ENCODE measurements at places on chromosomes 5 and 9.

DNA sequence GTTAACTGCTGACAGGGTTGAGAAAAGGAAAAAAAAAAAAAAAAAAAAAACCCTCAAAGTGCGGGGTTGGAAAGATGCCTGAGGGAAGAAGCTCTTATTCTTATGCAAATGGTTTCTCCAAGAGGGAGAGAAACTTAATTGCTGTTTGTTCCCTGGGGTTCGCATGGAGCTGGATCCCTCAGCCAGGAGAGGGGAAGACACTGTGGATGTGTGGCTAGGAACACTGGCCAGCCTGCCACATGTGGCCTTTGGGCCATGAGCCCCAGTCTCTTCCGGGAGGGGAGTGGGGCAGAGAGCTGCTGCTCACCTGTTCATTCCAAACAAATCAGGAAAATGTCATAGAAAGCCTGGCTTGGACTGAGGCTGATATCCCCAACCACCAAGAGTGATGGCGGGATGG lies 9.4 kb upstream of the SCGB3A2 start:
- DNase-seq: no peak

DNA sequence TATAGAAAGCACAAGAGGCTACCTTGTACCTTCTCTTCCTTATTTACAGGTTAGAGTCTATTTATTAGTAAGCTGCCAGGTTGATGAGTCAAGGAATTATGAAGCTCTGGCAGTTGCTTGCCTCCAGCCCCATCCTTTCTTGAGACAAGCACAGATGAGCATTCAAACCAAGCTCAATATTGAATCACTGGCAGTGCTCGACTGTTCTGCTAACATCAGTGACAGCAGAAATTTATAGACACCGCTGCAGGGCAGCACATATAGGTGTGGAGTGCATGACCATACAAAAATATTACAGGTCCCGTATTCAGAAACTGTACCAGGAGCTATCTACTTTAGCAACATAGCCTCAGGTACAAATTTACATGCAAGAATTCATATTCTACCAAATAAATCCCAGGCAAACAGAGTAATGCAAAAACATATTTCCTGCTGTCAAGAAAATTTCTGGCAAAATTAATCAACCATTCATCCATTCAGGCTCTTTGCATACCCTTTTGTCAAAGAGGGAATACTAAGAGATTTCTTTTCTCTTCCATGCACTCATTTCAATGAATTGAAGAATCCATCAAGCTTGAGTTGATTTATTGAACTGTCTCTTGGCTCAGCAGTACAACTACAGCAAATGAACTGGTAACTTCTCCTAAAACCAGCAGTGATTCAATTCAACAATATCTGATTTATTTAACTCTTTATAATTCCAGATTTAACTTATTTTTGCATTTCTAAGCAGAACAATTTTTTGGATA lies 26.9 kb upstream of the PCA3 start:
- DNase-seq: no peak

DNA sequence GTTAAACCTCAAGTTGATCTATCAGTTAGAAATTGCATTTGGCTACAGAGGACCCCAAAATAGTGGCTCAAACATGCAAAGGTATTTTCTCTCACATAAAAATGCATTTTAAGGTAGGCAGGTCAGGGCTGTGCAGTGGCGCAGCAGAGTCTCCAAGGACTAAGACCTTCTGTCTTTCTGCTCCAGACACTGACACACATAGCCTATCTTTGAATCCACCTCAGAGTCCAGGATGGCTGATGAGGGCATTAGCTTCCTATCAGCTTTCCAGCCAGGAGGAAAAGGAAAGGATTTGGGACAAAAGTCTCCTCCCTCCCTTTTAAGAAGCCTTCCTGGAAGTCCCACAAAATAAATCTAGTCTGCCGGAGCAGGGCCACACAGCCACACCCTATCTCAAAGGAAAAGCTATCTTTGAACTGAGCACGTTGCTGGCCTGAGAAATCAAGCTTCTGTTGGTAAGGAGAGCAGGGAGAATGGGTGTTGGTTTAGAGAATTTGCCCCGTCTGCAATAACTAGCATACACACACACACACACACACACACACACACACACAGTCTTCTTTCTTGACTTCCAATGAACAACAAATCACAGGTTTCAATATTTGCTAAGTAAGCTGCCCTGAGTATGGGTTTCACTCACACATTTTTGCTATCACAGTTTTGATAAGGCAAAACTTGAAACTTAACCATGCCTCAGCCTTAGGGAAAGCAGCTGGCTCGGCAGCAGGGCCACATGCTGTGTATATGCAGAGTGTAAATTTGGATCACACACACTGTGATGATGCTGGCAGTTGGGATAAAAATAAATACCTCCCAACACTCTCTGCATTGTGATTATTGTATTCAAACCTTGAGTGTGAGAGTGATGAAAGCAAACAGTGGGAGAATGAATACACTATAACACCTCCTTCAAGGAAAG lies 116.6 kb upstream of the MAP3K1 start:
- no peak for DNase-seq

GRCh38 chr5:177169271-177169670 lies 35.7 kb downstream of the NSD1 start:
- DNase-seq: no peak

DNA sequence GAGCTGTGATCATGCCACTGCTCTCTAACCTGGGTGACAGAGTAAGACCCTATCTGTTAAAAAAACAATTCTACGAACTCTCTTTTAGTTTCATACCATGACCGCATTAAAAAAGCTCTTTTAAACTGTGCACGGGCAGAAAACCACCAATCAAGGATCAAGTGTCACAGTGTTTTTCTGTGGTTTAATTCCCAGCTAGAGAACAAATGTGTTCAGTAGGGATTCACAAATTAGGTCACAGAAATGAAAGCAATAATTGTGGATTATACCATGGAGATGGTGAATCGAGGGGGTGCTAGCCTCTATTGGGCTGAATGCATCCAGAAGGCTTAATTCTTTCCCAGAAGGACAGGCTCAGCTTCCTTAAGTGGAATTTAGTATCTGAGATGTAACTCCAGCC lies 79.1 kb downstream of the ATG10 start:
- no peak for DNase-seq

DNA sequence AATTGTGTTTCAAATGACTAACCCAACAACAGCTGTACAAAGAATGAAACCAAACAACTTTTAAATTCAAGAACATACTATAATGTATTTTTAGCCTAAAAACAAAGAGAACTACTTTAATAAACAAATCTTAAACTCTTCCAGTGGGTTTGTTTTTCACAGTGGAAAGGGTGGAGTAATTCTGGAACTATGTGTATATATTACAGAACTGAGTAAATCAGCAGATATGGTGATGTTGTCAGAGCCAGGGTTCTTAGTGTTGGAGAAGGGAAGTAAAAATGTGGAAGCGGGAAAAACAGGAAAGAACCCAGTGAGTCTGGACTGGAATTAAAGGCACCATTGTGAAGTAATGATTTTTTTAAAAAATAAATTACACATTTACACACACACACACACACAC lies 144.9 kb downstream of the CDK5RAP2 start:
- no peak for DNase-seq

DNA sequence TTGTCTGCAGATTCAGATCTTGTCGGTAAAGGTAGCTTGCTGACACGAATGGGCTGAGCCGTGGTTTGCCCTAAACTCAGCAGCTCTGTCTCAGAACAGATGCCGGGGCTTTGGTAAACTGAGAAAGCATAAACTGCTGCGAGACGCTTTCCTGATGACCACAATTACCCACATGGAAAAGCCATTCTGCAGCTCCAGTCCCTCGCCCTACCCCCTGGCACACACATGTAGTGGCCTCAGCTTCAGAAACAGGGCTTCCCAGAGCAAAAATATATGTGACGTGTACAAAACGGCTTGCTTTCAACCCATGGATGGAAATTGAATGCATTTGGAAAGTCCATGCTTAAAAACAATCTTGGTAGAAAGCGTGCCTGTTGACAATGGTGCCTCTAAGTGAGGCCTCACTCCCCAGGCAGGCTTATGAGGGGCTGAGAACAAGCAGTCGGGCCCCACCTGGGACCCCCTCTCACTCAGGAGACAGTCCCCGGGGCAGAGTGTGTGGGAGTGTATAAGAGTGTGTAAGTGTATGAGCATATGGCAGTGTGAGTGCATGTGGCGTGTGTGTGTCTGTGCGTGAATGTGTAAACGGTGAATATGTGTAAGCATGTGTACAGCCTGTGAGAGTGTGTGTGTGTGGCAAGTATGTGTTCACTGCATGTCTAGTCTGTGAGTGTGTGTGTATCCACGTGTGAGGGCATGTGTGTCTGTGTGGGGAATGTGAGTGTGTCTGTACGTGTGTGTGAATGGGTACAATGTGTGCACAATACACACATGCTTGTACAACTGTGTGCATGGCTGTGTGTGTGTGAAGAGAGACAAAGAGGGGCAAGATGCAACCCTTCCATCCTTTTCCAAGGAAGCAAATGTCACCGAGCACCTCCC lies 88.2 kb upstream of the SMIM23 start:
- DNase-seq: no peak

DNA sequence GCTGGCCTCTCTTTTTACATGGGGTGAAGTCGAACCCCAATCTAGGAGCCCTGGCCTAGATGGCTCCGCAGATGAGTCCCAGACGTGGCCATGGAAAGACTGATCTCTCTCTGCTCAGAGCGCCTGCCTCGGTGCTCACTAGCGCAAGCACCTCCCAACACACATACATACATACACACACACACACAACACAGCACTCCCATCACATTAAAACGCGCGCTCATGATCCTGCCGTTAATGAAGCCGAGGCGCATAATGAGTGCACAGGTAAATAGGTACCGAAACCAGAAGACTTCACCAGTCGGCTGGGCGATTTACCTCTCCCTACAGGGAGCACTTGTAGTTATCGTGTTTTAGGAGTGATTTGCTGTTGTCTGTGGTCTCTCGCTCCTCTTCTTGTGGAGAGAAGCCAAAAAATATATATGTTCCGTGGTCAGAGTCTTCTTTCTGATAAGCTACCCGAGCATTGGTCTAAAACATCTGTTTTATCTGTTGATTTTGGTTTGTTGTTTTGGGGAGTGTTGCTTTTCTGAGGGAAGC lies 207.7 kb downstream of the MEF2C start:
- peak; percentile 51 for DNase-seq

- DNase-seq: no peak
Measured at GRCh38 chr9:97525451-97525850, 24.0 kb downstream of the TMOD1 start.

DNA sequence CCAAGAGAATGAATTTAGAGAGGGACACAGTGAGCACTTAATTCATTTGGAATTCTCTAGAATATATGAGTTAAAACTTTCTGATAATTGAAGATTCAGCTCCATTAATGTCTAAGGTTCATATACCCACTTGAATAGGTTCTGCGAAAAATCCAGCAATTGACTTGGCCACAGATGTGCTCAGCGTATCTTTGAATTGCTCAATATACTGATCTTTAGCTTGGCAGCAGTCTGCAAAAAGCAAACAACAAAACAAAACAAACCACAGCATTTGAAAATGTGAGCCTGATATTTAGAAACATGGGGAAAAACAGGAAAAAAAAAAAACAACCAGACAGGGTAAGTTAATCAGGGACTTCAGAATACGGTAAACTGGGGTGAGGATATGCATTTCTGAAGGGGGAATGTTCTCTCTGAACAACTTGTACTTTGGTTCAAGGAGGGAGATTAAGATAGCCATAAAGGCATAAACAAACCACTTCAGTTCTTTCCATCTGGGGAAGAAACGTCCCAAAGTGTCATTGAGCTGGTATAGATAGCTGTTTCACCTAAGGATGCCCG lies 21.4 kb downstream of the AGXT2 start:
- no peak for DNase-seq

DNA sequence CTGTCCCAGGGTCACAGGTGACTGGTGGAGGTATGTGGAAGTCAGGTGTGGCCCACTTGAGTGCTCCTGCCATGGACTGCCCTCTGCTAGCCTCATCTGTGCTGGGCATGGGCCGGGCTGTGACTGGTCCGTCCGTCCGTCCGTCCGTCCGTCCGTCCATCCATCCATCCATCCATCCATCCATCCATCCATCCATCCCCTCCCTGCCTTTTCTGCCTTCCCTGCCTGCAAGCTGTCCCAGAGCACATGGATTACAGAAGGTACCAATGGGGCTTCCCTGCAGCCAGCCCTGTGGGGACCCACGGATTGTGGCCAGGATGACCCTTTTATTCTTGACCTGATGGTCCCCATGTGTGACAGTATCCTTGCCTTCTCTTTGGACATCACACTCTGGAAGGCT lies 92.5 kb downstream of the MACROH2A1 start:
- no peak for DNase-seq

- no peak for DNase-seq
Measured at GRCh38 chr5:59559847-59560246, 333.7 kb downstream of the PDE4D start.

GRCh38 chr5:126104341-126104740 lies 318.9 kb upstream of the GRAMD2B start:
- no peak for DNase-seq

DNA sequence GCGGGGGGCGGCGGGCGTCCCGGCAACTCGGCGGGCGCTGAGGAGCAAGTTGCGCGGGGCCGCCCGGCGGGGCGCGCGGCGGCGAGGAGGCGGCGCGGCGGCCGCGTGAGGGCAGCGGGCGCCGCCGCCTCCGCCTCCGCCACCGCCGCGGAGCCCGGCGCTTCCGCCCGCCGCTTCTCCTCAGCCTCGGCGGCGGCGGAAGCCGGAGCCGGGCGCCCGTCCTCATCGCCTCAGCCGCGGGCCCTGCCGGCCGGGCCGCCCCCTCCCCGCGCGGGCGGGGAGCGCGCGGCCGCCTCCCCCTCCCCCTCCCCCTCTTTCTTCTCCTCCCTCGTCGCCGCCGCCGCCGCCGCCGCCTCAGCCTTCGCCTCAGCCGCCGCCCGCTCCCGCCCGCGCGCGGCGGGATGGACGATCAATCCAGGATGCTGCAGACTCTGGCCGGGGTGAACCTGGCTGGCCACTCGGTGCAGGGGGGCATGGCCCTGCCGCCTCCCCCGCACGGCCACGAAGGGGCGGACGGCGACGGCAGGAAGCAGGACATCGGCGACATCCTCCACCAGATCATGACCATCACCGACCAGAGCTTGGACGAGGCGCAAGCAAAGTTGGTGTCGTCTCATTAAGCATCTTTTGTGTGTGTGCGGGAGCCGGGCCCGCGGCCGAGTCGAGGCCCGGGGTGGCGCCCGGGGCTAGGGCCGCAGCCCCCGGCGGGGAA lies at the start of gene PBX3:
TSS of gene PBX3 (plus strand) at position 321 of the 712 bp plus-strand sequence.
- DNase-seq: no peak

DNA sequence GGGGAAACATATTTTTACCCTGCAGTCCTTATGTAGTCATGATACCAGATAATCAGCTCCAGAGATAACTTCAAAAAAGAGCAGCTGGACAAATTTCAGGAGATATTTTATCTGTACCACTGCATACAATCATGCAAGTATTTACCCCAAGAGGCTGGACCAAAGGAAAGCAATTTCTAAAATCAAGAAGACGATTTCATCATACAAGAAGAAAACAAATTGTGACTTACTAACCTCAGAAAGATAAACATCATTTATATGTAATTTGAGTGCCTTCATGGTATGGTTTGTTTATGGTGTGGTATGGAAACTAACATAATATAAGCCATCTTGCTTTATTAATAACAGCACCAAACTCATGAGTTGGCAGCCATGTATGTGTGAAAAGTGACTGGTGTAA lies 603.6 kb downstream of the PSAT1 start:
- DNase-seq: no peak

- DNase-seq: no peak
Measured at GRCh38 chr9:127027694-127028093, 94.7 kb downstream of the ANGPTL2 start.
